T-cell (primary cell): ENCODE measurements at places on chromosomes 3 and 15.

DNA sequence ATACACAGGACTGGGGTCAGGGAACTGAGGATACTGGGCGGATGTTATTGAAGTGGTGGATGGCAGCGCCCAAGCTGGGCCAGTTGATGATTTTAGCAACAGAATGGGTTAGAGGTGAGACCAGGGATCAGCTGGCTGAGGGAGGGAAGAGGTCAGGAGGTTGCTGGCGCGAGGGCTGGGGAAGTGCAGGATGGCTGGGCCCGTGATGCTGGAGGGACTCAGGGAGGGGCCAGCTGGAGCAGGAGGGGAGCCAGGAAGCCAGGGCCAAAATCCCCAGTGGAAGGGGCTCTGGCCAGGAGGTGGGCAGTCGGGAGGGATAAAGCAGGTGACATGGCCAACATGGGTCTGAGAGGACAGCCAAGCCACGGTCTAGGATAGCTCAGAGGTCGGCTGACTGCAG is 178.0 kb downstream of the NSMCE3 start:
- H3K4me1 ChIP-seq = peaks cover 37% of the 10 kb centered on the region
- DNase-seq = no peak
- H3K27ac ChIP-seq = no peak overlapping the region
- peaks cover 16% of the 10 kb centered on the region for H3K36me3 ChIP-seq
- no peaks in the 10 kb centered on the region for H3K27me3 ChIP-seq
- no peak overlapping the region for H3K4me3 ChIP-seq

DNA sequence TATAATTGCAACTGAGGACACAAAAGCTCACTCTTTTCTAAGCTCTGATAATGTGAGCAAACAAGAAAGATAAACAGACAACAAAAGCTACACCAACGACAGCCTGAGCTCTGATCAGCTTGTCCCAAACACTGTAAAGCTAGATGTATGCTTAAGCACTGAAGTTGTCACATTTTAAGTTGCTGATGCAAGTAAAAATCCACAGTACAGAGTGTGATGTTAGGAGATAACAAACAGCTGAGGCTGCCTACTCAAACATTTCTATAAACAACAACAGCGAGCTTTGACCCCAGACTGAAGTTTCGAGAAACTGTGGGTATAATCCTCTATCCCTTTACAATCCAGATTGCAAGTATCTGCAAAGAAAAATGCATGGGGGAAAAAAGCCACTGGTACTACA is 10.7 kb downstream of the MTHFS start:
- no peak for DNase-seq
- no peak overlapping the region for H3K27ac ChIP-seq
- no peaks in the 10 kb centered on the region for H3K27me3 ChIP-seq
- H3K4me3 ChIP-seq = no peak overlapping the region
- H3K36me3 ChIP-seq = peaks cover 70% of the 10 kb centered on the region

DNA sequence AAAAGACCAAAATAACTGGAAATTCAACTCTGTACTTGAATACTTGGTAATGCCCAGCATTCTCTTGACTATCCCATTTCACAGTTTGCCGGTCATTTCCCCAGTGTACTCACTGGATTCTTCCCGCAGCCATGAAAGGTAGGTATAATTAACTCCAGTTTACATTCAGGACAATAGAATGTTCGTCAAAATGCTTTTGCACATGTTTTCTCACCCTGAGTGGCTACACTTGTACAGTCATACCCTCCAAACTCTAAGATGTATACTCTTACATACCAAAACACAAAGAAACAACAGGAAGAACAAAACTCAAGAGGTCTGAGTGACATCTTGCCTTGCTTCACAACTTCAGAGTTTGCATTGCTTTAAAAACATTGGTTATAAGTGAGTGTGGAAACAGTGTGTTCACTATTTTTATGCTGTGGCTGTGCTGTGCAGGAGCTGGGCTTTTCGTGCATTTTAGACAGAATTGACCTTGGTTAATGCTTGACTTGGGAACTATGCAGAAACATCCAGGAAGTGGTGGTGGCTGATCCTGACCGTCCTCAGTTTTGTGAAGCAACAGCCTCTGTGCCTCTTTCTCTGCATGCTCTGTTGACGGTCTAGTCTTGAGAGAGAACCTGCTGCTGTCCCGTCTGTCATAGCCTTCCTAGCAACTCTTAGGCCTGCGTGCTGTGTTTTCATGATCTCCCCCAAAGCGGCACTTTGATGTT is 90.5 kb downstream of the IGF1R start:
- no peaks in the 10 kb centered on the region for H3K27me3 ChIP-seq
- H3K27ac ChIP-seq = no peak overlapping the region
- H3K4me1 ChIP-seq = peaks cover 8% of the 10 kb centered on the region
- H3K4me3 ChIP-seq = no peak overlapping the region

DNA sequence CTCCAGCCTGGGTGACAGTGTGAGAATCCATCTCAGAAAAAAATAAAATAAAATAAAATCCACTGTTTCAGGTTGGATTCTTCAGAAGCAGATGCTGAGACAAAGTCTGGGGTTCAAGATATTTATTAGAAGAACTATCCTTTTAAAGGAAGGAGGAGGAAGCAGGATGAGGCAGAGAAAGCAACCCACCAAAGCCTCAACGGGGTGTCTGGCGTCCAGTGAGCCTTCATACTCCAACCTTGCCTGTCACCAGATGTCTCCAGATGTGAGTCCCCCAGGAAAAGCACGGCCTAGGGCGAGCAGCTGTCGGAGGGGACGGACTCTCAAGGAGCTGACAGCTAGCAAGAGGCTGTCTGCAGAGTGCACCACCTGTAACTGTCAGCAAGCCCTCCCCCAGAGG is 37.3 kb downstream of the MB21D2 start:
- H3K4me1 ChIP-seq = no peaks in the 10 kb centered on the region
- no peak for DNase-seq
- no peaks in the 10 kb centered on the region for H3K27me3 ChIP-seq
- H3K36me3 ChIP-seq = no peaks in the 10 kb centered on the region
- H3K27ac ChIP-seq = no peak overlapping the region

DNA sequence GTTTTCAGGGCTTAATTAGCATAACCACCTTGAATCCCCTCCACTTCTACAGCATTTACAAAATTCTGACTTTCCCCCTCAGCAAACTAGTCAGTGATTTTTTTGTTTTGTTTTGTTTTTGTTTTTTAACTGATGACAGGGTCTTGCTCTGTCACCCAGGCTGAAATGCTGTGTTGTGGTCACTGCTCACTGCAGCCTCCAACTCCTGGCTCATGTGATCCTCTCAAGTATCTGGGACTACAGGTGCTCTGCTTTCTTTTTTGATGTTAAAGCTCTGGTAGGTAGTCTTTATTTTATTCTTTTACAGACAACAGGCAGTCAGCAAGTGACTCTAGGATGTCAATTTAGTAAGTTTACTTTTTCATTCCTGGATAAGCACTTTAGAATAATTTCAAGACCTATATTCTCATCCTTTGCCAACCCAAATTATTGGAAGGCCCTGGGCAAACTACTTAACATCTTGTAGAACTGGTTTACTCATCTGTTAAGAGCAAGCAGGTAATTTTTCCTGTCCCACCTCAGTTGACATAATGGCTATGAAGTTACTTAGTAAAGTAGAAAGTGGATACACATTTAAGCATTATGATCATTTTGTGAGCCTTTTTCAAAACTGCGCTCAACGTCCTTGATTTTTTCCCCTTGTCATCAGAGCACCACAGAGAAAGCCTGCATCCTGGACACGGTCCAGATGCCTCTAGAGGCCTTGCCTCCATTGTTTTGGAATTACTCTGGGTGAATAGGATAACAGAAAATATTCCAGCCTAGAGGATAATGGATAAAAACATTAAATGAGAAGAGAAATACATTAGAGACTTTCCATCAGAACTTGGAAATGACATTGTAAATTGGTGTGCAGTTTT is 69.9 kb upstream of the NDUFB4 start:
- H3K4me1 ChIP-seq = no peaks in the 10 kb centered on the region
- no peaks in the 10 kb centered on the region for H3K36me3 ChIP-seq
- no peak overlapping the region for H3K4me3 ChIP-seq
- no peak for DNase-seq
- no peaks in the 10 kb centered on the region for H3K27me3 ChIP-seq
- H3K27ac ChIP-seq = no peak overlapping the region

GRCh38 chr15:100338971-100339444 is 2.8 kb downstream of the ADAMTS17 start:
- peaks cover 2% of the 10 kb centered on the region for H3K27me3 ChIP-seq
- no peak overlapping the region for H3K4me3 ChIP-seq
- H3K36me3 ChIP-seq = no peaks in the 10 kb centered on the region
- peaks cover 3% of the 10 kb centered on the region for H3K4me1 ChIP-seq
- peak; percentile 71 for DNase-seq

- H3K4me3 ChIP-seq = no peak overlapping the region
- no peaks in the 10 kb centered on the region for H3K4me1 ChIP-seq
- H3K36me3 ChIP-seq = no peaks in the 10 kb centered on the region
- no peak overlapping the region for H3K27ac ChIP-seq
- DNase-seq = no peak
- H3K27me3 ChIP-seq = no peaks in the 10 kb centered on the region
These were observed 265.9 kb upstream of the TGFBR2 start for GRCh38 chr3:30340500-30340899.

DNA sequence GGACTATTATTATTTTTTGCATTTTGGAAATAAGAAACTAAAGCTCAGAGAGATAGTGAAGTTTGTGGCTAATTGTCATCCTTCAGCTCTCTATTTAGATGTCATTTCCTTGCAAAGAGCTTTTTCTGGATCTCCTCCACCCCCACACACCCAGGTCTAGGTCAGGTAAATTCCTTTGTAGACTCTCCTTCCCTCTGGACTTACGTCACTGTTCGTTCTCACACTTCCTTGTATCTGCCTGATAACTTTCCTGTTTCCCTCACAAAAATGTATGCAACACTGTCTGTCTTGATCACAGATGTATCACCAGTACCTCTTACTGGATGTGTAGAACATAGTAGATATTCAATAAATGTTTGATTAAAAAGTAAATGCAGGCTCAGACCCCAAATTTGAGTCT is 6.1 kb upstream of the MB21D2 start:
- H3K27ac ChIP-seq = no peak overlapping the region
- DNase-seq = no peak
- no peak overlapping the region for H3K4me3 ChIP-seq
- no peaks in the 10 kb centered on the region for H3K36me3 ChIP-seq

GRCh38 chr15:78064544-78064943 is 13.0 kb downstream of the TBC1D2B start:
- no peak for DNase-seq
- peaks cover 78% of the 10 kb centered on the region for H3K4me1 ChIP-seq
- H3K4me3 ChIP-seq = no peak overlapping the region
- H3K27ac ChIP-seq = peak overlapping the region; percentile 86

DNA sequence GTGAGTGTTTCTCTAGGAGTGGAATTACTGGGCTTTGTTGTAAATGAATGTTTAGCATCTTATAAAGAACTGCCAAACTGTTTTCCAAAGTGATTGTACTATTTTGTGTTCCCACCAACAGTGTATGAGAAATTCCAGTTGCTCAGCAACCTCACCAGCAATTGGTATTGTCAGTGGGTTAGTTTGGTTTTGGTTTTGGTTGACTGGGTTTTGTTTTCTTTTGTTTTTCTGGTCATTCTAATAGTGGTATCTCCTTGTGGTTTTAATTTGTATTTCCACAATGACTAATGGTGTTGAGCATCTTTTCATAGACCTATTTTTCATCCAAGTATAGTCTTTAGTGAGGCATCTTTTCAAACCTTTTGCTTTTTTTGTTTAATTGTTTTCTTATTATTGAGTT is 27.1 kb downstream of the FILIP1L start:
- no peak overlapping the region for H3K27ac ChIP-seq
- H3K4me1 ChIP-seq = no peaks in the 10 kb centered on the region
- no peaks in the 10 kb centered on the region for H3K36me3 ChIP-seq

- no peak overlapping the region for H3K4me3 ChIP-seq
- no peaks in the 10 kb centered on the region for H3K4me1 ChIP-seq
- no peak for DNase-seq
These were observed 122.6 kb upstream of the CCNL1 start for GRCh38 chr3:157282261-157283191.

- no peaks in the 10 kb centered on the region for H3K36me3 ChIP-seq
- H3K27ac ChIP-seq = peak overlapping the region; percentile 22
- no peak overlapping the region for H3K4me3 ChIP-seq
- no peaks in the 10 kb centered on the region for H3K27me3 ChIP-seq
- DNase-seq = no peak
These were observed 43.4 kb upstream of the XCR1 start for GRCh38 chr3:46070595-46071093.

- no peak overlapping the region for H3K27ac ChIP-seq
- no peaks in the 10 kb centered on the region for H3K27me3 ChIP-seq
- H3K4me1 ChIP-seq = no peaks in the 10 kb centered on the region
- no peaks in the 10 kb centered on the region for H3K36me3 ChIP-seq
- DNase-seq = no peak
These were observed 123.9 kb downstream of the LRRK1 start for GRCh38 chr15:101043011-101043410.

DNA sequence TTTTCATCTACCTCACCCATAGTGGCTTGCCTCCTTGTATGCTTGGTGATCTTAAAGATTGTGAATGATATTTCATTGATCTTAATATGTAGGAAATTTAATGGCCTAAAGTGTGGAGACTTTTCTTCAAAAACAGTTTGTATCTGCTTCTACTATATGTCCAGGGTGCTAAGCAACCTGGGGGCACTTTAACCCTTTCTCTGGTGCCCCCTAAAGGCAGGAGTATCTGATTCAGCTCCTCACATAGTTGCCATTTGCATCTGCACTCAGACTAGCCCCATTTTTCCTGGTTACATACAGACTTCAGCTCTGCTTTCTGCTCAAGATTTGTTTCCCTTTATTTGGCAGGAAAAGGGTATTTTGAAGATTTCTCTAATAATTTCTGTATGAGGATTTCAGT is 5.2 kb upstream of the PFN2 start:
- H3K27ac ChIP-seq = no peak overlapping the region
- DNase-seq = no peak
- no peak overlapping the region for H3K4me3 ChIP-seq
- H3K36me3 ChIP-seq = no peaks in the 10 kb centered on the region
- peaks cover 5% of the 10 kb centered on the region for H3K4me1 ChIP-seq

DNA sequence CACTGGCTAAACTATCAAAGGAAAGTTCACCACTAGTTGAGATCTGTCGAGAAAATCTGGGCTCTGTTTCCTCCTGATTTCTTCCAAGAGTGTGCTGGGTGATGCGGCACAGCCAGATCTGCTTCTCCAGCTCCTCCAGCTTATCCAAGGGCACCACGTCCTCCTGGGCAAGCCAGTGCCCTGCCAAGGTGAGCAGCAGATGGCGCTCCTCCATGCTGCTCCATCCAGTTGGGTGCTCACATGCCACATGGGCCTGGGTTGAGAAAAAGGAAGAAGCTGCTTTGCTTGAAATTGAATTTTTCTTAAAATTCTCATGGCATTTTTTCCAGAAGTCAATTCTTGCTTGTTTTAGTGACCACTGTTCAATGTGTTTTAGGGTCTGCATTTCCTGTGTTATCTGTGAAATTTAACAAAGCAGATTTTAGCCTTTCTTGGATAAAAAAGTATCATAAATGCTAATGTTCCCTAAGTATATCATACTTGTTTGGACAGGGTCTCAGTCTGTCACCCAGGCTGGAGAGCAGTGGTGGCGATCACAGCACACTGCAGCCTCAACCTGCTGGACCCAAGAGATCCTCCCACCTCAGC is 47.3 kb downstream of the EIF3J start:
- H3K27me3 ChIP-seq = no peaks in the 10 kb centered on the region
- no peak overlapping the region for H3K27ac ChIP-seq
- H3K36me3 ChIP-seq = peaks cover 52% of the 10 kb centered on the region
- H3K4me3 ChIP-seq = no peak overlapping the region
- peak; percentile 45 for DNase-seq

- H3K27ac ChIP-seq = peak overlapping the region; percentile 67
- peaks cover 67% of the 10 kb centered on the region for H3K4me1 ChIP-seq
- H3K36me3 ChIP-seq = no peaks in the 10 kb centered on the region
- H3K27me3 ChIP-seq = no peaks in the 10 kb centered on the region
These were observed 2.6 kb downstream of the SMAD3 start for GRCh38 chr15:67067930-67068551.
